ENCODE measurements at places on chromosomes 3 and 15.

DNA sequence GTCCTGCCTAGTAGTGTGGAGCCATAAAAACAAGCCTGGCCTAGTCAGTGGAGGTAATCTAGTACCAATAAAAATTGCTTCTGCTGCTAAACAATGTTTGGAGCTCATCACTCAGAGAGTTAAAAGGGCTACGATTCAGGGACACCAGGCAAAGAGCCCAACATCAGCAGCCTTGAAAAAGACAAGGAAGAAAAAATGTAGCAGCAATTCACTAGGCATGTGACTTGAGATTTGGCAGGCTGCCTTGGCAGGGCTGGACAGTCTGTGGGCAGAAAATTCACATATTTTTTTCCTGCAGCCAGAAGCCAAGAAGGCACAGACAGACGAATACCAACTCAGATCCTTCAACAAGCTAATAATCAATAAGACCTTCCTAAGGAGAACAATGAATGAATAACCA, 47.2 kb downstream of the IGSF11 start:
- no peak for DNase-seq

DNA sequence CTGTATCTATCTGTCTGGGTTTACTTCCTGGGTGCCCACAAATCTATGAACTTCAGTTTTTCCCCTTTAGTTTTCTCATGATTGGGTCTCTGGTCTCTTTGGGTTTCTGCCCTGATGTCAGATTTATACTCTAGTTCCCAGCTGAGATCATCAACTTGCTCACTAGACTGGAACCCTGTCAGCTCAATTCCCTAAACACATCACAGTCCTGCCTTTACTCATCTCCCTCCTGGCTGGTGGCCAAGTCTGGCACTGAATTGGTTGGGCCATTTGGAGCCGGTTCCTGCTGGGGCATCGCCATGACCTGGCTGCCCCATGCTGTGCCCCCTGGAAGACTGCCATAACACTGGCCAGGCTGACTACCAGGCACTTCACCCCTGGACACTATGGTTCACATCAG, 345.3 kb downstream of the CHST2 start:
- DNase-seq, result no peak

DNA sequence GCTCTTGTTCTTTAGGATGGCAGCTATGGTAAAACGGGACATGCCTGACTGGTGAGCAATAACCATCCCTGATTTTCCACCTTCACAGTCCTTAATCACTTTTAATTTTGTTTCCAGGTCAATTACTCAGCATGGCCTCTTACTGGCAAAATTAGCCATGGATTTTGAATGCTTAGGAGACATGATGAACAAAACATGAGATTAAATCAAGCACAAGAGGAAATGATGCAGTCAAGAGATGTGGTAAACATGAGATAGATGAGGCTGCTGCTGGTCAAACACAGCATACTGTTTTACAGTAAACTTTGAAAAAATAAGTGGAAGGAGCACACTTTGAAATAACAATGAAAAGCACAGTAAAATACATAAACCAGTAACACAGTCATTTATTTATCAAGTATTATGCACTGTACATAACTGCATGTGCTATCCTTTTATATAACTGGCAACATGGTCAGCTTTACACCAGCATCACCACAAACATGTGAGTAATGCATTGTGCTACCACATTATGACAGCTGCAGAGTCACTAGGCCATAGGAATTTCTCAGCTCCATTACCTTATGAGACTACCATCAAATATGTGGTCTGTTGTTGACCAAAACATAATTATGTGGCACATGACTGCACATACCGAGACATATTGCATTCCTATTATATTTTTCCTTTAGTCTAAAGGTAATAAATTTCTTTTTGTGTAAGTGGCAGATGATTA, 30.1 kb upstream of the ZNF502 start:
- DNase-seq, result no peak

DNA sequence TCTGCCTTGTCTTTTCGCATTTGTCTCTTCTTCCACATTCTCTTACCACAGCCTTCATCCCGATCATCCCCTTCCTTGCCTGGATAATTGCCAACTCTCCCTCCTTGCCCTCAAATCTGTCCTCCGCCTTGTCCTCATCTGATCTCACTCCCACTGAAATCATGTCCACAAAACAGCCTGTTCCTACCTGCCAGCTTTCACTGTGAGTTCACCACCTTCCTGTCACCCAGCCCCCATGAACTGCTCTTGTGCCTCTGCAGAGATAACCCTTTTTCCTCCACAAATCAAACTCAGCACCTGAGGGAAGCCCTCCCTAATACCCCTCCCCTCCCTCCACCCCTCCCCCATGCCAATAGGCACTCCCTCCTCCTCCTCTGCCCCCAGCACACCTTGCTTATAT, 4.8 kb upstream of the ADCY5 start:
- no peak for DNase-seq

DNA sequence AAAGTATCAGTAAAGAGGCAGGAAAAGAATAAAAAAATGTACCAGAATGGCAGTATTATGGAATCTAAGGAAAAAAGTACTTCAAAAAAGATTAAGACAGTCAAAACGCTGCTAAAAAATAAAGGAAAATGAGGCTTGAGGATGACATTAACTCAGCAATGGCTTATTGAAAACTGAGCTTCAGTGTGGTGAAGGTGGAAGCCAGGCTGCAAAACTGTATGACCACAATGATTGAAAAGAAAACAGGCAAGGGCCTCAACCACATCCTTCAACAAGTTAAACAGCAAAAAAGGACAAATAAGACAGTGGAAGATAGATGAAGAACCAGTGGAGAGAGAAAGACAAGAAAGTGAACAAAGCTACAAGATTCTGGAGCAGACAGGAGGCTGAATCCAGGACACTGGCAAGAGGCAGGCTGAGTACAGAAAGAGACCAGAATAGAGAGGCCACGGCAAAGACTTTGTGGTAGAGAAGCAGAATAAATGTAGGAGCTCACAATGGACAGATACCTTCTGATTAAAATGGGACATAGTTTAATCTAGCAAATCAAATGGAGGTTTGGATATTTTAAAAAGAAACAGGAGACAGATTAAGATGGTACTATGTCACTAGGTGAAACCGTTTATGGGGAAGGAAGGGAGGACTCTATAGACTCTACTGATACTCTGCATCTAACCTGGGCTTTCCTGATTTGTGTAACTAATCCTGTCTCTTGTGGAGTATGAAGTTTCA, 86.1 kb downstream of the TJP1 start:
- no peak for DNase-seq

GRCh38 chr15:28110481-28110881, 11.4 kb upstream of the OCA2 start:
- DNase-seq, result no peak

- DNase-seq, result no peak
Observed at GRCh38 chr3:61092870-61093269, 158.4 kb downstream of the FHIT start.

DNA sequence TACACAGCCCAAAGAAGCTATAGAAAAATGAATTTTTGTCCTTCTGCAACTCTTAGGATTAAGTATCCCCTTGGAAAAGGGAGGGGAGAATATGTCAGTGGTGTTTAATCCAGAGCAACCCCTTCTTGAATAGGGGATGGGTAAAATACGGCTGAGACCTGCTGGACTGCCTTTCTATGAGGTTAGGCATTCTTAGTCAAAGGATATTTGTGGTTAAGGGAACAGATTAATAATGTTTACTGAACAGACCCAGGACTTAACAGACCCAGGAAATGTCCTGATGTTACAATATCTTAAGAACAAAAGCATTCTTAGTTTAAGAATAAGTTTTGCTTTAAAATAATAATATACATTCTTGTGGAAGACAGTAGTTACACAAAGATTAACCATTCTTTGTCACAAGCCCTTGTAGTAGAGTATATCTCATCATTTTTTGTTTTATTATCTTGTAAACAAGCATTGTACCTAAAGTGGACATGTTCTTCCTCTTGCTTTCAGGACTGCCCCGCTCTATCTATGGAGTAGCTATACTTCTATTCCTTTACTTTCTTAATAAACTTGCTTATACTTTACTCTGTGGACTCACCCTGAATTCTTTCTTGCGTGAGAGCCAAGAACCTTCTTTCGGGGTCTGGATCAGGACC, 43.8 kb upstream of the B3GALNT1 start:
- DNase-seq, result no peak

DNA sequence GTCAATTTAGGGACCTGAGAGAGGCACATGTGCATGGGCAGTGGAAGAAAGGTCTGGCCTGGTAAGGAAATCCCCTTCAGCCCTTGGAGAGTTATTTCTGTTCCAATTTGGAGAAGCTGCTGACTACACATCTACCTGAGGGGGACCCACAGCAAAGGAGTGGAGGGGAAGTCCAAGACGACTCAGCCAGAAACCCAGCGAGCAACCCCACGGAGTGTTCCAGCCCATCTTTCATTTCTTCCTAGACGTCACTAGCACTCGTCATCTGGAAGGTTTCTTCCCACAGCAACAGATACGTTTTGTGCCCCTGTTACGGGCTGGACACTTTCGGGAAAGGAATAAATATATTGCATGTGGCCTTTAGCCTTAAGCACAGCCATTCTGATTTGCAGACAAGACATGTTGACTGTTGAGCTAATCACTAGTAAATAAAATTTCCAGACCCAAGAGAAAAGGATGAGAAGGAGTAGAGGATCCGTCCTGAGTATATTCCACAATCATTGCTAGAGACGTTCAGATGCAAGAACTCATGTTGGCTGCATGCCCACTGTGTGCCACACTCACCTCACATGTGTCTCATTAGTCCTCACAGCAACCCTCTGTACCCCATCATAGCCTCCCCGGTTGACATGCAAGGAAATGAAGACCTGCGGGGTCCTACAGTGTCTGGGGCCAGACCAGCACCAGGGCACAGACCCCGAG, 7.8 kb upstream of the FAM174B start:
- no peak for DNase-seq

DNA sequence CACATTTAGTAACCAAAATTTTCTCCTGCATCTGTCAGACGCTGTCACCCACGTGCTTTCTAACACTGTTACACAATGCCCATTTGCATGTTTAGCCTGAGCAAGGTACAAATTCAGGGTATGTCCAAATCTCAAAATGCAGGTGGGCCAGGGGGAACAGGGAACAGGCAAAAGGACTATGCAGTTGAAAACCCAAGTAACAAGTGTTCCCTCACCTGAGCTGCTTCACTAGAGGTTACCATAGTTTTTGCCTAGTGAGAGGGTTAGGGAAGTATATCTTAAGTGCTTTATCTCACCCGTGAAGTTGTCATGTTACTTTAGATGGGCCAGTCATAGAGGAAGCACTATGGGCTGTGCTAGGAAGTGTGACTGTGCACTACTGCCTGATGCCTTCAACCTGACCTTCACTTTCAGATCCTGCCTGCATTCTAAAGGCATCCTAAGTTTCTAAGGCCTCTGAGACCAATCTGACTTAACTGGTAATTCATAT, 6.0 kb upstream of the TMEM87A start:
- no peak for DNase-seq

- DNase-seq, result no peak
Observed at GRCh38 chr15:93700051-93700450, 531.3 kb upstream of the MCTP2 start.

- no peak for DNase-seq
Observed at GRCh38 chr3:48727511-48727910, 10.5 kb upstream of the IP6K2 start.

GRCh38 chr3:14216257-14217048, 37.8 kb downstream of the LSM3 start:
- DNase-seq, result no peak

DNA sequence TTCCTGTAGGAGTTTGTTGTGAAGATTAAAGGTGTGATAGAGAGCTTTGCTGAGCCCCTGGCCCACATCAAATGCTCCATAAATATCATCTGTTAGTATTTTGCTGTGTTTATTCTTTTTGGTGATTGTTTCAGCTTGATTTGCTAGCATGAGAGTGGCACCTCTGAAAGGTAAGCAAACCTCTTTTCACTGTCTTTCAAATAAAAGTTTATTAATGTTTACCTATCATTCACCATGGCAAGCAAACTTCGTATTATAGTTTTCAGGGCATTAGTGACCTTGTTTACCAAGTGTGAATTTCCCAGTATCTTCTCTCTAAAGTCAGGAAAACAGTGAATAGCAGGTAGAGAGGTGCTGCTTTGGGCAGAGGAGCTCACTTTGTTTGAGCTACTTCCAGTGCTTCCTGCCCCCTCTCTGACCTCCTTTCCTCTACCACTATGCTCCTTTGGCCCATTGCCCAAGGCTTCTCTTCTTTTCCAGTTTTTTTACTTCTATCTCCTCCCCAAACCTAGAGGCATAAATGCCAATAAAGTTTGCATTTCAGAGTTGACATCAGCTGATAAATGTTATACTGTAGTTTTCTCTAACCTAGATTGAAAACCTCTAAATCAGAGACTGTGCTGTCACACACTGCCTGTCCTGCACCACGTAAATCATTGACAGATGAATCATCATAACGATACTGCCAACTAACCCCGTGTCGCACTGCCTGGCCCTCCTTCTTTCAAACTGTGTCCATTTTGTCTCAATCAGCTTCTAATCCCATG, 569.0 kb downstream of the TUSC7 start:
- no peak for DNase-seq

- no peak for DNase-seq
Observed at GRCh38 chr15:40785814-40786213, 16.0 kb downstream of the C15orf62 start.

GRCh38 chr3:61955483-61955882, 394.1 kb downstream of the PTPRG start:
- DNase-seq, result no peak

DNA sequence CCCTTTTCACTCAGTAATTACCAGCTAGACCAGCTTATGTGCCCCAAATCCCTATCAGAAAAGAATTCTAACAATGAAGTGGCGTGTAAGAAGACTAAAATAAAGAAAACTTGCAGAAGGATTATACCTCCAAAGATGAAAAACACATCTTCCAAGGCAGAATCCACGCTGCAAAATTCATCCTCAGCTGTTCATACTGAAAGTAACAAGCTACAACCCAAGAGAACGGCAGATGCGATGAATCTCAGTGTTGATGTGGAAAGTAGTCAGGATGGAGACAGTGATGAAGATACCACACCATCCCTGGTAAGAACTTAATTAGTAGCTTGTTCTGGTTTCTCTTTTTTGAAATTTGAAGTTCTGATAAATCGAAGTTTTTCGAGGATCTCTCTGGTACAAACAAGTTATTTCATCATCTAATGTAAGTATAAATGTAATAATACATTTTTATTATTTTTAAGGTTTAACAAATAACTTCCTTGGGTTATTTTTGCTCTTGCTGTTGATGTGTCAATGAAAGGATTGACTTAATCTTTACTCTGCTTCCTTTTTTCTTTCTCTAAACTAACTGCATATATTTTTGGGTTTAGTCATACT, 1.4 kb downstream of the WDR76 start:
- DNase-seq, result no peak

- no peak for DNase-seq
Observed at GRCh38 chr3:46354478-46354877, 567 bp downstream of the CCR2 start.

- DNase-seq, result no peak
Observed at GRCh38 chr3:113615976-113616375, 80.5 kb downstream of the USF3 start.

- DNase-seq, result no peak
Observed at GRCh38 chr3:13613343-13614190, 64.6 kb downstream of the FBLN2 start.

DNA sequence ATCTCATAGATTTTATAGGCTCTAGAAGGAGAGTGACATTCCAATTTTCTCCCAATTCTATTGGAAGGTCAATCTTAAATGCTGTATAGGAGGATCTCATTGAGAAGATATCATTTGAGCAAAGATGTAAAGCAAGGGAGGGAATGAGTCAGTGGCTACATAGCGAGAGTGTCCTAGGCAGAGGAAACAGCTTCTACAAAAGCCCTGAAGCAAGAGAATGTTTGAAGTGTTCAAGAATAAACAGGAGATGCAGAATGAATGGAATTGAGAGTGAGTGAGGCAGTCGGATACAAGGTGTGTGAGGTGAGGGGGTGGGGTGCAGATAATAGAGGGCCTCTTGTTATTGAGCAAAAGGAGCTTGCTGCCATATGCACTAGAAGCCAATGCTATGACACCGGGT, 545.9 kb downstream of the IGSF11 start:
- no peak for DNase-seq
